ENCODE measurements at places on chromosomes 12 and 14.

DNA sequence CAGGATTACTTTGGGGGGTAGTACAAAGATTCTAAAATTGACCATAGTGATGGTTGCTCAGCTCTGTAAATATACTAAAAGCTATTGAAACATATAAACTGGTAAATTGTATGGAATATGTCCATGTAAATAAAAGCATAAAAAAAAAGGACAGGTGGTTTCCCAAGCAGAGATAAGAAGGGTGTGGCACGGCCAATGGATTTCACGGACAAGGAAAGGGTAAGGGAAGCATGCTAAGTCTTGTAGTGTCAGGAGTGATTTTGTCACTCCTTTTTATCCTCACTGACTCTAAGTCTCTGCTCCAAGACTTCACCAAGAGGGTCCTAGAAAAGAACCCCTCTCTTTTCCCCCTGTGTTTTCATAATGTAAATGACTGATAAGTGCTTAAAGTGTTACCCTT lies 229.2 kb downstream of the SPTSSA start:
- no peak for DNase-seq

DNA sequence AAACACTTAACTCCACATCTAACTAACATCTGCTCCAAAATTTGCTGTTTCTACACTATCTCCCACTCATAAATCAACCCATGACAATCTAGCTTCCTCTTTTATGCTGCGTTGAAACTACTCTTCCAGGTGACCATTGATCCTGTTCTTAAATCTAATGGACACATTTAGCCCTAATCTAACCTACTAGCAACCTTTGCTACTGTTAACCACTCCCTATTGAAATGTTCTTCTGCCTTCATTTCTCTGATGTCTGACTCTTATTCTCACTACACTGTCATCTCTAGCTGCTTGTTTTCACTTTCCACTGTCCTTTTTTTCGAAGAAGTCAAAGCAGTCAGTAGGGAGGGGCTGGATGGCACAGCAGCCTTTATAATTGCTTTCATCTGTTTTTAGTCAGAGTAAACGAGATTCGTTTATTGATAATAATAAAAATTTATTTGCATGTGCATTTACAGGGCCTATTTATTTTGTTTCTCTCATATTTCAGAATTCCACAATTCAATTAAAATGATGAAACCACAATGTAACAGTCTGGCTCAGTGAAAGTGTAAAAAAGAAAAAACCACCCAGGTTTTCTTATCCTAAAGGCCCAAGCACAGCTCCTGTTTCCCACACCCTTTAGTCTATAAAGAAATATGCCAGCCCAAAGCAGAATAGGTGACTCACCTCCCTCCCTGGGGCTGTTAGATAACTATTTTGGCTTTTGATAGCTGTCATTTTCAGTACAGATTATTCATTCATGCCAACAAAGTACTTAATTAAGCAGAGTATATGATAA lies 44.9 kb downstream of the ATP2B1 start:
- DNase-seq: no peak

DNA sequence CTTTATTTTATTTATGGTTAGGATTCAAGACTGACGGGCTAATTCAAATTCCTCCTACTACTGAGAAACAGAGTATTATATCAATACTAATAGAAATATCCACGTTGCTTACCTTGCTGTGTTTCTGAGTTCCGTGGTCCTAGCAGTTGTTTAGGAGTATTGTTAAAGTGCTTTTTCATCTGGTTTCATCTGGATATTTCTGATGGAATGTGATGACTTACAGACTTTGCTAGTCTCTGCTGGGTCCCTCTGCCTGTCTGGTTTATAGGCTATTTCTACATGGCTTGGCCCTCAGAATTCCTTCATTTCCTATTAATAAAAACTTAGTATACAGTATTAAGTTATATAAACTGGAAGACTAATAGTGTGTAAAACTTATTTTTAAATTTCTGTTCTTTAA lies at the start of gene SMCO3:
Gene SMCO3 (minus strand): TSS at position 169 of the 400 bp plus-strand sequence. CDS start 7,502 bp downstream, outside the sequence.
- no peak for DNase-seq

- no peak for DNase-seq
Measured at GRCh38 chr14:91293281-91293680, 48.8 kb upstream of the GPR68 start.

DNA sequence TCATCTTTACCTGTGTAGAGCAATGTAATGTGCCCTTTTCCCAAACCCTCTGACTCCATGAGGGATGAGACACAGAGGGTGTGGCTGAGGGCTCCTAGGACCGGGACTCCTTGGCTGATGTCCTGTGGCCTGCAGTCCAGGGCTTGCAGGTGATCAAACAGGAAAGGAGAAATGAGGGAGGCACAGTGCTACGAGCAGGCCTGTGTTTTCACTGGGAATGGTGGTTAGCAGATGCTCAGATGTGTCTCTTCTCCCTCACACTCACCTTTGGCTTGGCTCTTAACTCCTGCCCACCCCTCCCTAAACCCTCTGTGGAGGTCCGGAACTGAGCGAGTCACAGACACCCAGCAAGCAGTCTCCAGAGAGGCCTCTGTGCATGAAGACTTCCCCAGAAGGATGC lies 254.4 kb downstream of the DAD1 start:
- DNase-seq: no peak

GRCh38 chr14:92960706-92961566 lies 38.0 kb downstream of the CHGA start:
- no peak for DNase-seq

GRCh38 chr14:56414236-56414635 lies 165.4 kb upstream of the TMEM260 start:
- no peak for DNase-seq

GRCh38 chr14:69129264-69129880 lies 23.5 kb downstream of the DCAF5 start:
- DNase-seq: peak; percentile 82

DNA sequence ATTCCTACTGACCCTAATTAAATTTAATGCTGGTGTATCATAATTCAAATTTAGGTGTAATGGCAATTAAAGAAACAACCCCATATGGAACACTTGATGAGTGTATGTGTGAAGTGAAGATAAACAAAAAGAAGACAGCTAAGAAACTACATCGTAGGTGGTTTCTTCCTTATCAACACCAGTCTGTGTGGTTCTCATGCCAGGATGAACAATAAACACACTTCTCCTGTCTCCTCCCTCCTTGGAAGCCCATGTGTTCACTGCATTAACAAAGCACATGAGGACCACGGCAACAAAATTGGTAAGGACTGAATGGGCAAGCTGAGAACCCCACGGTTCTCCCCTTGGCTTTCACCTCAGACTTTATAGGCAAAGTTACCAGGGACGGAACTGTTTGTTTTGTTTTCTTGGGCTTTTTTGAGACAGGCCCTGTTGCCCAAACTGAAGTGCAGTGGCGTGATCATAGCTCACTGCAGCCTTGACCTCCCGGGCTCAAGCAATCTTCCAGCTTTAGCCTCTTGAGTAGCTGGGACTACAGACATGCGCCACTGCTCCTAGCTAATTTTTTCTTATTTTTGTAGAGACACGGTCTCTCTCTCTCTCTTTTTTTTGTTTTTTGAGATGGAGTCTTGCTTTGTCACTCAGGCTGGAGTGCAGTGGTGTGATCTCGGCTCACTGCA lies 71.0 kb downstream of the TRAFD1 start:
- no peak for DNase-seq

DNA sequence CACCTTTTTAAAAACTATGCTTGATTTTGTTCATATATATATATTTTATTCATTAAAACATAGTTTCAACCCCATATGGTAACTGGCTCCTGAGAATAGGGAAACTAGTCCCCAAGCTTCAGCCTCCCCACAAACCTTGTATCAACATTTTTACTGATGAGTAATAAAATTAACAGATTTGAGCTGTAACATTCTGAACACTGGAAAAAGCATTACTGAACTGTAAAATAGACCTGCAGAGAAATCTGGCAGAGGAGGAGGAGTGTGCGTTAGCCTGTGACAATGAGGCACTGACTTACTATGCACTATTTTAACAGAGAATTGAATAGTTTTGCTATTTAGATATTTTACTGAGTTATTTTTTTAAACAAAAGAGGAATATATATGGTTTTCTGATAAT lies 43.1 kb downstream of the FRS2 start:
- DNase-seq: no peak

- no peak for DNase-seq
Measured at GRCh38 chr14:23609001-23609400, 27.2 kb upstream of the DHRS2 start.

GRCh38 chr12:130590685-130591084 lies 125.4 kb downstream of the RIMBP2 start:
- no peak for DNase-seq

DNA sequence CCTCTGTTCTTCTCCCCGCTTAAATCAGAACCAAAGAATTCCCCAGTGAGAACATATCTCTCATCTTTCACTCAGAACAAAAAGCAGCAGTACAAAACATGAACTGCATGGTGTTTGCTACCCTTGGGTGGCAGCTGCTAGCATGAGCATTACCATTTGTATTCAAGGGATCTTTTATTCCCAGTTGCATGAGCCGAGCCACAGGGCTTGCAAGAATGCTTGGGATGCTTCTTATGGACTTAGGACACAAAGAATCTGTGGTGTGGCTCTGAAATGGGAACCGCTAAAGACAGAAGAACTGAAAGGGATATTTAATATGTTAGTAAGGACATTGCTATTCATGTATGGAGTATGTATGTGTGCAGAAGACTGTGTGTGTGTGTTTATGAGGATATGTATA lies 190.6 kb downstream of the TMX1 start:
- DNase-seq: no peak

DNA sequence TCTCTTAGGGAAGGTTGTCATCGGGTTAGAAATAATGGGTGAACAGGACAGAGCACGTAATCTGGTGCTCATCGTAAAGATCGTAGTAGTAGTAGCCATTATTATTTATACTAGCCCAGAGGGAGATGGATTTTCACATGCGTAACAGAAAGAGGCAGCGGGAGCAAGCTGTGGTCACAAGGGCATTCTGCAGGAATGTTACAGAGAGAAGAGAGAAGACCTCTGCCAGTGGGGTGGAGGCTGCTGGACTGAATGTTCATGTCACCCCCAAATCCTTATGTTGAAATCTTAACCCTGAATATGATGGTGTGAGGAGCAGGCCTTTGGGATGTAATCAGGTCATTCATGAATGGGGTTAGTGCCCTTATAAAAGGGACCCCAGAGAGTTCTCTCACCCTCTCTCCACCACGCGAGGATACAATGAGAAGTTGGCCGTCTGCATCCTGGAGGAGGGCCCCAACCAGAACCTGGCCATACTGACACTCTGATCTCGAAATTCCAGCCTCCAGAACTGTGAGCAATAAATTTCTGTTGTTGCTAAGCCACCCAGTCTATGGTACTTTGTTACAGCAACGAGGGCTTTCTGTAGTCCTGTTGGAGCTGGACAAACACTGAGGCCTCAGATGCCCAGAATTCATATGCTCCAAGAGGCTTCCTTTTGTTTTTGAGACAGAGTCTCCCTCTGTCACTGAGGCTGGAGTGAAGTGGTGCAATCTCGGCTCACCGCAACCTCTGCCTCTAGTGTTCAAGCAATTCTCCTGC lies 131.2 kb upstream of the MED13L start:
- no peak for DNase-seq

DNA sequence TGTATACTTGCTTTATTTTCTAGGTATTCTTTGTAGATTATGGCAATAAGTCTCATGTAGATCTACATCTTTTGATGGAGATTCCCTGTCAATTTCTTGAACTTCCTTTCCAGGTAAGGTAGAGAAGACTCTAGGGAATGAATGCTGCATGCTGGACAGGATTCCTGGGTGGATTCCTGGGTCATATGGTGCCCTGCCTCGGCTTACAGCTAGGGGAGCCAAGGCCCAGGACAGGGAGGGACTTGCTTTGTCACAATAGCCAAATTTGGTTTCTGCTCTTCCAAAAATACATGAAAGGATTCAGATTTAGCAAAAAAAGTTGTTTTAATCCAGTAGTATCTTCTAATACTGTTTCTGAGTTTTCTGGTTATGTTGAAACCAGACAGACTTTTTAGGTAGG lies 59.5 kb upstream of the ASPG start:
- no peak for DNase-seq

GRCh38 chr14:100261621-100262020 lies 22.7 kb downstream of the YY1 start:
- peak; percentile 78 for DNase-seq

DNA sequence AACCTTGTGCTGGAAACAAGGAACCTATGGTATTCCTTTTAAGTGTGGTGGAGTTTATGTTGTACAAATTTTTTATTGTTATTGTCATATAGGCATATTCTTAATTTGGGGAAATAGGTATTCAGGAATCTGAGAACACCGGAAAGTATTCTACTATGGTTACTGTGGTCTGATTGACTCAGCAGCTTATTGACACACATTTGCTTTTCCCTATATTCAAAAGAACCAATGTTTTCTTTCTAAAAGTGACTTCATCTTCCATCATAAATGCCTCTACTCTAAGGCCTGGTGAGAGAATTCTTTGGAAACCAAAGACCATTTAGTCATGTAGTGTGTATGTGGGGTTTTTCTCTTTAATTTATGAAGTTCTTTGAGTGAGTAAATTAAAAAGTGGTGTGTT lies 474.8 kb downstream of the TMTC2 start:
- DNase-seq: no peak

- DNase-seq: no peak
Measured at GRCh38 chr14:29925101-29925722, 2.4 kb downstream of the PRKD1 start.
